ENCODE measurements at places on chromosomes 5 and 9.
A peak's percentile ranks its signal among the peaks of the same experiment; 100 is the strongest.

GRCh38 chr5:111756581-111757354, at the start of gene NREP:
TSS of gene NREP (minus strand) at chr5:111757194. CDS start at chr5:111755772, 1,422 bp downstream.
- DNase-seq: no peak

- DNase-seq: no peak
Observed at GRCh38 chr9:129459547-129460322, 161.2 kb downstream of the C9orf50 start.

DNA sequence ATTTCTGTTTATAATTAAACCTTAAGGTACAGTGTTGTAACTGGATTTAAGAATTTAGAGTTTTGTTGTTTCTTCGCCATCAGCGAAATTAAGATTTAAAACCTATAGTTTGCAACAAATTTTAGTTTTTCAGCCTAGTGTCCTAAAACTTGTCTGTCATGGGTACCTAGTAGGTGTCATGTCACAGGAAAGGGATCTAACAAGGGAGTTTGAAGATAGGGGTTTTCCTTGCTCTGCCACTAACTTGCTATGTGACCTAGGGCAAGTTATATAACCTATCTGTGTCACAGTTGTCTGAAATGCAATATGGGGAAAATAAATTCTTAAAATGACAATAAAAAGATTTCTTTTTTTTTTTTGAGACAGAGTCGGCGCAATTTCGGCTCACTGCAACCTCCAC, 9.2 kb upstream of the ABL1 start:
- no peak for DNase-seq

GRCh38 chr9:114006155-114006550, 71.9 kb downstream of the AMBP start:
- no peak for DNase-seq

- DNase-seq: no peak
Observed at GRCh38 chr5:174722500-174722899, 1.9 kb upstream of the MSX2 start.

DNA sequence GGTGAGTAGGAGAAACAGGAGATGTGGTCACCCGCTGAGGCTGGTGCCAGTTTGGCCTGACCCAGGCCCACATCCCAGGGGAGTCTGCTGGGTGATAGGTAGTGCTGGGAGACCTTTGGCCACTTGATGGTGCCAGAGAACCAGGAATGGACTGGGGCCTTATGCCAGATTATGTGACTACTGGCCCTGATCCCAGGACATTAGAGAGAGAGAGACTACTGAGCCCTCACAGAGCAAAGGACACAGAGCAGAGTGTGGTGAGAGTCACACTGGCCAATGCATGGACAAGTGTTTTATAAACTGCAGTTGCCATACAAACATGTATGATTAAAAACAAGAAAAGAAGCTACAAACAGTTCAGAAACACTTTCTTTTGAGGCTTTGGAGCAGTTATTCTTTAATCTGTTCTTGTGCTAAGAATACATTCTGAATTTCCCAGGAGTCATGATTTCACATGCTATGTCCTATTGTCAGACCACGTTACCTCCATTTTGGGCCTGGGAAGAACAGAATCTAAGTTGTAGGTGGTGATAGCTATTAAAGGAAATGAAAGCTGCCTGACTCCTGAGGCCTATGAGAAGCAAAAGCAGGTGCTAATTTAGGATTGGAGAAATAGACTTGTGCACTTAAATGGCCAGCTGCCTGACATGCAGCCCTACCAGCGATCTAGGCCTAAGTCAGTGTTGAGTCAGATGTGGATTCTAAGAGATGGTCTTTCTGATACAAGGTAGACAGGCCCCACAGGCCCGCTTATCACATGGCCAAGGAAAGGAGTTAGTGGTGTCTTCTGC, 32.6 kb upstream of the TMOD1 start:
- DNase-seq: peak; percentile 61

- no peak for DNase-seq
Observed at GRCh38 chr5:164091836-164092235, 586.4 kb downstream of the MAT2B start.

- DNase-seq: no peak
Observed at GRCh38 chr5:3853362-3853761, 257.7 kb downstream of the IRX1 start.

DNA sequence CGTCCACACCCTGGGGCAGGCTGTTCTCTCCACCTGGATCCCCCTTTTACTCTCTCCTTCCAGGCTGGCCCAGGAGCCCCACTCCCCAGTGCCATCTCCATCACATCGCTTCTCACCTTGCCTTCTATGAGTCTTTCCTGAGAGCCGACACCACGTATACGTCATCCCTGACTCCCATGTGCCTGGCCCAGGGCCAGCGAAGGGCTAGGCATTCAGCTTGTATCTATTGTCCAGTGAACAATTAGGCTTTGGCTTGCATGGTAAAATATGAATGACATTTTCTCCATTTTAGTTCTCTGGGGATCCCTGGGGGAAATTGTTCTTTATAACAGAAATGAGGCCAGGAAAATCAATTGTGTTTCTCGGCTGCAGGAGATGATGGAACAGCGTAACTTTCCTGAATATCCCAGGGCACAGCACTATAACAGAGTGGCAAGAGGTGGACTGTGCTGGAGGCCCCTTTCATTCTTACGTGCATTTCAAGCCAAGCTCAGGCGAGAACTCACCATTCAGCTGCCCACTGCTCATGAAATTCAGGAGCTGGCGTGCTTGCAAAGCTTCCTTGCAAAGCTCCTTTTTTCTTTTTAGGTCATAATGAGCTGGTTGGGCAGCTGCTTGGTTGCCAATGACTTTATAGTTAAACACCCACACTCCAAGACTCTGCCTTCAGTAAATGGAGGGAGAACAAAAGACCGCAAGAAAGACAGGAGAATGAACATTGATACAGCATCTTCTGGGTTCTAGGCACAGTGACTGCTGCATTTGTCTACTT, 37.7 kb downstream of the NSG2 start:
- no peak for DNase-seq

DNA sequence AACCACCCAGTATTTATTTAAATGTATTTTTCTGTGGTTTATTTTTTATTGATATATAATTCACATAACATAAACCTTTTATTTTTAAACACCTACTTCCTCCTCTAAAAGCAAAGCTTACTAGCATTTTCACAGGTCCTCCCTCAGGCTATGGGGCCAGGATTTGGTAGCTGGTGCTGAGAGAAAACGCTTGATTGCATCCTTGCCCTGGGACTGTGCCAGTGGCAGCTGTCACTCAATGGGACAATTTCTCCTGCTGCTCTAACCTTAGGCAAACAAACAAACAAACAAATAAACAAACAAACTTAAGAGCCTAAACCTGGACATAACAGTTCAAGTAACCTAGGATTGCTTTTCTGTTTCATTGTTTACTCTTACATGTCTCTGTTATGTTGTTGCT, 102.7 kb downstream of the FOCAD start:
- DNase-seq: peak; percentile 73

- DNase-seq: no peak
Observed at GRCh38 chr9:76441551-76442322, 17.2 kb upstream of the GCNT1 start.

DNA sequence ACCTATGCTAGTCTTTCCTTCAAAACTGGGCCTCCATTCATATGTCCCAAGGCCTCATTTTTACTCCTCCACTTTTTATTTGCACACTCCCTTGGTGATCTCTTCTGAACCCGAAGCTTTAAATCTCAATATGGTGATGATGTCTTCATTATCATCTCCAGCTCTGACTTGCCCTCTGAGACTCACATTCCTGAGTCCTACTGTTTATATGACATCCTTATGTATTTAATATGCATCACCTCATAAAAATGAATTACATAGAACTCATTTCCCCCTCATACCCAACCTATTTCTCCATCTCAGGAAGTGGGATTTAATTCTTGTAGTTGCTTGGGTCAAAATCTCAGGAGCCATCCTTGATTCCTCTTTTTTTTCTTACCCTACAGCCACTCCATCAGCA, 473.0 kb downstream of the EBF1 start:
- no peak for DNase-seq

- DNase-seq: no peak
Observed at GRCh38 chr9:107704774-107705173, 215.2 kb upstream of the KLF4 start.

DNA sequence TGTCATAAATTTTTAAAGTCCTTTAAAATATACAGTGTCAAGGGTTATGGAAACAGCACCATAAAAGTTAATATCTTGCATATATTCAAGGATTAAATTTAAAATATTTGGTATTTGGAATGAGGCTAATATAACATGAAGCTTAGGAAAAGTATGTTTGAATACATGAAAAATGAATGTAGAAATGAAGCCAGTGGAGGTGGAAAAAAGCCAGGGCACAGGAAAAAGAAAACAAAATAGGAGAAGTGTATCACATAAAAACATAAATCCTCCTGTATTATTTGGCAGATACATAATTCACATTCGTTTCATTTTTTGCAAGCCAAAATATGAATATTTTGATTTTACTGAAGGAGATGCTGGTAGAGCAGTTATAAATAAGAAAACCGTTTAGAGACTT, 587.0 kb upstream of the ZNF608 start:
- DNase-seq: no peak

- no peak for DNase-seq
Observed at GRCh38 chr5:136731241-136731900, 366.0 kb upstream of the TRPC7 start.

DNA sequence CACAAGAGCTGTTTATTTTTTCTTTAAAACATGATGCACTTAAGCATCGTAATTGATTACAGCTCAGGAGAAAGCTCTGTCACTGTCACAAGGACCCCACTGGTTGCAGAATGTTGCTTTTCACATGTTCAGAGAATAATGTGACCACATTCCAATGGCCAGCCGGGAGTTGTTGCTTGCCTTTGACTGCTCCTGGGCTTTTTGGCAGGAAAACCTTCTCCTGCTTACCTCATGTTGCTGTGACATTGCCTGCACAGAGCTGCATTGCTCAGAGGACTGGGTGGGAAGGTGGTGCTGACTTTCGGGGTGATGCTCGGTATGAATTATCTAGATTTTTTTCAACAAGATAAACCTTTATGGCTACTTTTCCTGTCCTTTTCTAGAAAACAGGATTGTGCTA, 88.2 kb downstream of the PALM2AKAP2 start:
- DNase-seq: no peak

GRCh38 chr5:57601996-57602395, 119.4 kb upstream of the ACTBL2 start:
- no peak for DNase-seq

GRCh38 chr5:62309107-62309506, 3.1 kb downstream of the KIF2A start:
- no peak for DNase-seq

GRCh38 chr9:121566481-121567465, 67.1 kb upstream of the GGTA1 start:
- DNase-seq: peak; percentile 28

GRCh38 chr9:95516734-95517558, at the start of gene PTCH1:
TSS of gene PTCH1 (minus strand) at chr9:95516971.
- DNase-seq: no peak

GRCh38 chr5:172571413-172571812, 69.7 kb upstream of the NEURL1B start:
- no peak for DNase-seq

GRCh38 chr5:54997081-54997480, 11.7 kb upstream of the ESM1 start:
- DNase-seq: no peak

- DNase-seq: no peak
Observed at GRCh38 chr5:112906637-112907036, 15.4 kb downstream of the REEP5 start.

- peak; percentile 50 for DNase-seq
Observed at GRCh38 chr5:52961274-52961681, 27.9 kb upstream of the ITGA2 start.

DNA sequence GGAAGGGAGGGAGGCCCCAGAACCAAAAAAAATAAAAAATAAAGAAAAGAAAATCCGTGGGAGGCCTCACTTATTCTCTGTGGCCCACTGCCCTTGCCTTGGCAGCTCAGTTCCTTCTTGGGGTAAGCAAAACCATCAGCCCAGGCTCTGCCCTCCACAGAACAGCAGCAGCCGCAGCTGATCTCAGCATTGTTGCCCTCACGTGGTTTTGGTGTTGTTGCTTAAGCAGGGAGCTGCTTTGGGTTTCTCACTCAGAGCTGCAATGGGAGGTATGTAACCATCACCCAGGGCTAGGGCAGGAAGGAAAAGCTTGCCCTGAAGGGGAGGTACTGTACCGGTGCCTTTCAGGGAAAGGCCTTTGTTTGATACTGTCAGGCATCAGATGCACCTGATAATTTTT, 374.7 kb upstream of the WWC1 start:
- no peak for DNase-seq

DNA sequence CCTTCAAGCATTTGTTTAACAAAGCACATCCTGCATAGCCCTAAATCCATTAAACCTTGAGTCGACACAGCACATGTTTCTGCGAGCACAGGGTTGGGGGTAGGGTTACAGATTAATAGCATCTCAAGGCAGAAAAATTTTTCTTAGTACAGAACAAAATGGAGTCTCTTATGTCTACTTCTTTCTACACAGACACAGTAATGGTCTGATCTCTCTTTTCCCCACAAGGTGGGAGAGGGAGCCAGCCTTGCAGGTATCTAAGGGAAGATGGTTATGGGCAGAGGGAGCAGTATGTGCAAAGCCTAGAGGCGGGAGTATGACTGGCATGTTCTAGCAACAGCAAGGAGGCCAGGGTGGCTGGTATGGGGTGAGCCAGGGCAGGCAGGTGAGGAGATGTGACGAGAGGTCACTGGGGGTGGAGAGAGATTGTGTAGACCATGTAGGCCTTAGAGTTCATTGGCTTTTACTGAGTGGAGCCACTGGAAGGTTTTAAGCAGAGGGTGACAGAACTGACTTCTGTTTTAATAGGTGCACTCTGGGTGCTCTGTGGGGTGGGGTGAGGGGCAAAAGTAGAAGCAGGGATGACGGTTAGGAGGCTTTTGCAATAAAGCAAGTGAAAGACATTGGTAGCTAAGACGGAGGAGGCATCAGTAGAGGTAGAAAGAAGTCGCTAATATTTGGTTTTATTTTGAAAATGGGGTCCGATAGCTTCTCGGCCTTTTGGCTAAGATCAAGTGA, 5.1 kb upstream of the RPS14 start:
- no peak for DNase-seq

GRCh38 chr9:132008855-132009812, 70.5 kb downstream of the MED27 start:
- no peak for DNase-seq

- DNase-seq: no peak
Observed at GRCh38 chr5:72036951-72037350, 70.3 kb upstream of the MAP1B start.

- no peak for DNase-seq
Observed at GRCh38 chr9:6132650-6133049, 83.0 kb upstream of the IL33 start.

GRCh38 chr9:105306351-105307140, 62.1 kb downstream of the SLC44A1 start:
- DNase-seq: no peak

GRCh38 chr9:129392093-129392541, 214.1 kb upstream of the IER5L start:
- DNase-seq: no peak

GRCh38 chr5:61734966-61735365, 402.9 kb downstream of the ZSWIM6 start:
- DNase-seq: no peak

DNA sequence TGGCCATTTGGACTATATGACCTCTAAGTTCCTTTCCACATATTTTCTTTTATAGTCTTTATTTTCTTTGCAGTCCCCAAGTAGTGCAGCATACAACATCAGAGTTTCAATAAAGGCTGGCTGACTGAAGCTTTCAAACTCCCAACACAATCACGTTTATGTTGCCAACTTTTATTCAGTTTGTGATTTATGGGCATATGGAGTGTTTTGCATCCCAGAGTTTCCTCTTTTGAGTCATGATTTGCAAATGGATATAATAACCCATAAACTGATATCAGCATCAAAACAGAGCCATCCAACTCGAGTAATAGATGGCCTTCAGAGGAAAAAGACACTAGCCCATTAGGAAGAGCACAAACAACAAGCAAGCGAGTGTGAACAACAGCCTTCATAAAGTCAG, 414.0 kb downstream of the ELAVL2 start:
- DNase-seq: no peak
